ENCODE measurements at places on chromosomes 1 and 21. TPM values are rescaled to one million over a fixed set of nuclear protein-coding genes. Genes with fewer than 3 reads are reported as not detected.

DNA sequence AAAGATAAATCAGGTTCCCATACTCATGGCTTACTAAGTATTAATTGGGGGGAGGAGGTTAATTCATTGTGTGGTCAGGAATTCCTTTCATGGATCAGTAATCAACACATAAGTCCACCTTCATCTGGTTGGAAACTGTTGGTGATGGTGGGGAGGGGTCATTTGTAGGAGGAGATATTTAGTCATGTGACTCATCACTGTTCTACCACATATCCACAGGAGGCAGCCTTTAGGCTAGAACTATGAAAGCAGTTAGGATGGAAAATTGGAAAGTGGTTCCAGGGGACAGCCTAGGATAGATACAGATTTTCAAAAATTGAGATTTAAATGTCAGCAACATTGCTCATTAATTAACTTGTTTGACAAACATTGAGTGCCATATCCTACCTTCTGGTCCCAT is 122.8 kb upstream of the PAXBP1 start:
- no peak for DNase-seq

SNAPIN gene
- 83.4 TPM for total RNA-seq

PLA2G2D gene
- not detected for total RNA-seq

DNA sequence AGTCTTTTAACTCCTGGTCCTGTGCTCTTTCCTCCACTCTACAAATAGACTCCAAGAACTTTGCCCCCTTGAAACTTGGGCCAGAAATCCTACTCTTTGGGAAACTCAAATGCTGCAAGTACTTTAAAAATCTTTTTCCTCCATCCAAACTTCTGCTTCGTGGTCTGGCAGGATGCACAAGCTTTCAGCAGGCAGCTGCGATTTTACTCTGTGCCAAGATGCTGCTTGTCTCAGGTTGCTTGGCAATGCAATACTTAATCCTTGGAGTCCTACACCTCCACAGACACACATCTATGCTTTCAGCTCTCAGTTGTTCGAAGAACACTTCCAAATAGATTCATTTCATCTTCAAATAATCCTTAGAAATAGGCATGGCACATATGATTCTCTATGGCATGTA is 435.3 kb upstream of the USP24 start:
- peak; percentile 32 for DNase-seq

DNA sequence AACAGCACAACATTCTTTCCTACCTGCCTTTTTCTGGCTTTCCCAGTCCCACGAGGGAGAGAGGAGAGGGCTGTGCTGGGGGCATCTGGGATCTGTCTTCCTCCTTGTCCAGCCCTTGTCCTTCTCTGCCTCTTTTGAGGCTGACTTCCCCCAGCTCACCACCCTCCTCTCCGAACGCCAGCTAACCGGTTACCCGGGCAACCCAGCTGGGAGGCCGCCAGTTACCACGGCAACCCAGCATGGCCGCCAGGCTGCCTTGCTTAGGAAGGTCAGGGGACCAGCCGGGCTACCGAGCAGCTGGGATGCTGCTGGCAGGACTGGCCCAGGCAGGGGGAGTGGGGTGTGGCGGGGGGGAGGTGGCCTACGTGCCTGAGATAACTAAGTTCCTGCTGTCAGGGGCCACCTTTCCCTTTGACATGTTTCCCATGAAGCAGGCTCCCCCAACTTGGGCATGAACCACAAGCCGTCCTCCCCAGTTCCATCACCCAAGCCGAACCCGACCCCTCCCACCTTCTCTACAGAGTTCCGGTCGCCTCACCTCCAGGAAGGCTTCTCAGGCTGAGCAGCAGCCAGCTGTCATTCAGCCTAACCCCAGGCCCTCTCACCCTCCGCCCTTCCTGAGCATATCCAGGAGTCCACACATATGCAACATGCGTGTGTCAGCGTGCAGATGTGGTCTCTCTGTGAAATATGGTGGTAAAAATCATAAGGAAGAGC is 8.7 kb downstream of the PLEKHA6 start:
- peak; percentile 79 for DNase-seq

DNA sequence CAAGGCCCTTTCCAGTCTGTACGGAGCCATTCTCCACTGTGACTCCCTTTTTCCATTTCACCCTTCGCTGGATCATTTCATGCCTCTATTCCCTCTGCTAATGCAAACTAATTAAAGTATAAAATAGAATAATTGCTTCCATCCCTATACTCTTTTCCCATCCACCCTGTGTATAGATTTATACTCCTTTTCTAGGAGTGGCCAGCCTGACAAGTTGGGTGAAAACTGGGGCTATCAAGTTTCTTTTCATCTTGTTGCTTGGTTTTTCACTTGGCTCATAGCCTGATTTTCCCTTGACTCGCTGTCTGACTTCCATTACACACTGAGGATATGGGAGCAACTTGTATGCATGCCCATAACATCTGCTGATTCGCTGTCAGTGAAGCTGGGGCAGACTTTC is 107.0 kb downstream of the PLXNA2 start:
- peak; percentile 27 for DNase-seq

- no peak for DNase-seq
Measured at GRCh38 chr1:41360074-41360785, 1.0 kb upstream of the FOXO6 start.

LCE1D gene
- not detected for total RNA-seq

- DNase-seq, result no peak
Measured at GRCh38 chr1:224623310-224623714, 7.2 kb downstream of the CNIH3 start.

PTCH2 gene
- total RNA-seq, result 0.66 TPM

- DNase-seq, result no peak
Measured at GRCh38 chr1:208222376-208223126, 21.6 kb downstream of the PLXNA2 start.

- DNase-seq, result peak; percentile 28
Measured at GRCh38 chr1:75345538-75346292, 211.5 kb downstream of the LHX8 start.

- no peak for DNase-seq
Measured at GRCh38 chr21:44499211-44499560, 40.8 kb downstream of the KRTAP10-1 start.

C1QB gene
- total RNA-seq, result not detected

GRCh38 chr21:16070207-16070651 is 340.4 kb downstream of the USP25 start:
- no peak for DNase-seq

PLOD1 gene
- 185 TPM for total RNA-seq

- no peak for DNase-seq
Measured at GRCh38 chr1:109850194-109850593, 60.5 kb upstream of the CSF1 start.

KPRP gene
- total RNA-seq, result not detected

GRCh38 chr1:205817988-205818387 is 5.0 kb upstream of the SLC41A1 start:
- DNase-seq, result no peak

GRCh38 chr1:22347854-22348760 is 103.5 kb upstream of the ZBTB40 start:
- DNase-seq, result no peak

GRCh38 chr1:37793773-37794371 is at the start of gene MANEAL:
Gene MANEAL, plus strand, starts transcription at chr1:37793847. Its CDS starts 336 bp downstream, at chr1:37794183.
- DNase-seq, result peak; percentile 68

ANGPTL3 gene
- not detected for total RNA-seq

SPRR3 gene
- not detected for total RNA-seq

- peak; percentile 77 for DNase-seq
Measured at GRCh38 chr1:81920245-81920740, 119.6 kb downstream of the ADGRL2 start.

DNA sequence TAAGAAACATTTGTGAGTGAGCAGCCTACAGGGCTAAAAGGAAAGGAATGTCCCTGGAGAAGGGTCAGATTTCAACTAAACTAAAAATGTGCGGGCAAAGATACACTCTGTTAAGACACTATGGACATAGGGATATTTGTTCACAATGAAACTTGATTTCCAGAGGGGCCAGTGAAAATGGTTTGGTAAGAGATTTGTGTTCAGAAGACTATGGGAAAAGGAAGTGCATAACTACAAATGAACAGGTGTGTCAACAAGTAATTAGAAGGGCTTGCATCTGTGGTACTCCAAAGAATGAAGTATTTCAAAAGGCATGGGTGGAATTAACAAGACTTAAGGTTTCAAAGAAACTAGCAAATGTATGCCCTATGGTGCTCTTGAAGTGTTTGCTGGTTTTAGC is 60.4 kb downstream of the NME7 start:
- DNase-seq, result no peak

MYCL gene
- total RNA-seq, result 8.1 TPM

DNA sequence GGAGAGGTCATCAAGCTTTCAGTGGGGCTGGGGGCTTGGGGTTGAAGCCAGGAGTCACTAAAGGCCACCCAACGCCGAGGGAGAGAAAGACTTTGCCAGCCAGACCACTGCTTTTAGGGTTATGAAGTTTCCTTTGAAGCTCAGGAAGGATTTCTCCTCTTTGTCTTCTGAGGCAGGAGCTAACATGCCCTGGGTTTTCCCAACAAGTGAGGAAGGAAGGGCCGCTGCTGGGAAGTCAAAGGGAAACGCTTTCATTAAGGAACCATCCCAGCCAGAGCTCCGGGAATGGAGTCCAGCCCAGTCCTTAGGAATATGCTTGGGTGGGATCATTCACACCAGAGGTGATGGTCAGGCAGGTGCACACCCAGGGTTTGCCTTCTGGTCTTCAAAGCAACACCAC is 436.9 kb downstream of the PRDM2 start:
- no peak for DNase-seq

OSCP1 gene
- total RNA-seq, result 16.9 TPM

- DNase-seq, result no peak
Measured at GRCh38 chr1:197156692-197157091, 10.2 kb upstream of the ASPM start.

GRCh38 chr1:201535046-201535918 is 3.6 kb upstream of the NAV1 start:
- DNase-seq, result no peak

RNU1-3 gene
- total RNA-seq, result under 0.01 TPM

GRCh38 chr1:18362150-18362549 is 118.6 kb upstream of the KLHDC7A start:
- DNase-seq, result no peak

DNA sequence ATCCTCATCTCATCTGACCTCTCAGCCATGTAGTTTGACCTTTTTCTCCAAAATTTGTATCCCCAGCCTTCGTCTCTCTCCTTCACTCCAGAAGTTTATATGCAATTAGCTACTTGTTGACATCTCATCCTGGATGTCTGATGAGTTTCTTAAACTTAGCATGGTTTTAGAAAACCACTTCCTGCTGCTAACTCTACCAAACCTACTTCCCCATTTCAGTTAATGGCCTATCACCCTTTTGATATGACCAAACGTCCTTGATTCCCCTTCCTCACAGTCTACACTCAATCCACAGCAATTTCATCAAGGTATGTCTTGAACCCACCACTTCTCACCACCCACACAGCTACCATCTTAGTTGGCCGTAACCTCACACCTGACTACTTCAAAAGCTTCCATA is 121.9 kb downstream of the LRRC40 start:
- DNase-seq, result no peak

GRCh38 chr1:84851839-84852238 is 41.2 kb downstream of the LPAR3 start:
- DNase-seq, result no peak

GRCh38 chr1:64877151-64877550 is 89.2 kb downstream of the JAK1 start:
- DNase-seq, result no peak

GRCh38 chr1:25442178-25442577 is 11.5 kb downstream of the MACO1 start:
- DNase-seq, result no peak

DNA sequence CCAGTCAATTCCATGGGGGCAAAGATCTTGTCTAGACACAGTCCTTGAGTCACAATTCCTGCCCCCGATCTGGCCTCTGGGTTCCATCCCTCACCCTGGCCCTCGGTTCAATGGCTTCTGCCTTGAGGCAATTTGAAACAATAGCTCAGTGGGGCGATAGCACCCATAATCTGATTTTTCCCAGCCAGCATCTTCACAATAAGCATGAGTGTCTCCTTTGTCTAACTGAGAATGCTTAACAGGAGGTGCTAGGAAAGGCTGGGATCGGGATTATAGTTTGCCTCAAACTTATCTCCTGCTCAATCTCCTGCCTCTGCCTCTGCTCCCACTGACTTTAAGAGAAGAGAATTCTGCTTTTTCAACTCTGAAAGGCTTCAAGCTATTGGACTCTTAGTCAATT is 293.9 kb upstream of the PROX1 start:
- DNase-seq, result no peak

- DNase-seq, result peak; percentile 68
Measured at GRCh38 chr1:18949686-18950400, 6.6 kb downstream of the IFFO2 start.

DNA sequence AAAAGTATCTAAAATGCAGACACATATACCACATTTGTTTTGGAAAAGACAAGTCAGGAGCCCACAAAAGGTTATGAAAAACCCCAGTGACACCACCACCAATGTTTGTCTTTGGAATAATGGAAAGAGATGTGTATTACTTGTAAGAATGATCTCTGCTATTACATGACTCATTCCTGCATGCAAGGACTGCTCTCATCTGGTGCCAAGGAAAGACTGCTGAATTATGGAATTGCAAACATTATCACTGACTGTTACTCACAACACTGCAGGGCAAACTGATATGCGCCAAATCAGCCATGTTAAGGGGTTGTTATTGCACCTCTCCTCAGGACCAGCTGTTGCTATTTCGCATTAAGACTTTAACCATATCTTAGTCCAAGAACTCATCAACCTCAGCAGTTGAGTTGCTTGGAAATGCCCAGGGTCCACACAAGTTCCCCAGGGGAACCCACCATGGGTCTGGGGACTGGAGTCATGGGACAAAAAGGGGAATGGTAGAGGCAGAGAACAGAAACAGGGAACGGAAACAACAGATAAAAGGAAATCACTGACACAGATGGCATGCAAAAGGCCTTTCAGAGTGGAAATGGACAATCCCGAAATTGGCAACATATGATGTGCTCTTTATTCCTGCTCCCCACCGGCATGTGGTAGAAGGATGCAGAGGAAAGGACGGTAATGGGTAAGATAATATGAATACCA is 34.4 kb downstream of the CAPZB start:
- peak; percentile 93 for DNase-seq

DNA sequence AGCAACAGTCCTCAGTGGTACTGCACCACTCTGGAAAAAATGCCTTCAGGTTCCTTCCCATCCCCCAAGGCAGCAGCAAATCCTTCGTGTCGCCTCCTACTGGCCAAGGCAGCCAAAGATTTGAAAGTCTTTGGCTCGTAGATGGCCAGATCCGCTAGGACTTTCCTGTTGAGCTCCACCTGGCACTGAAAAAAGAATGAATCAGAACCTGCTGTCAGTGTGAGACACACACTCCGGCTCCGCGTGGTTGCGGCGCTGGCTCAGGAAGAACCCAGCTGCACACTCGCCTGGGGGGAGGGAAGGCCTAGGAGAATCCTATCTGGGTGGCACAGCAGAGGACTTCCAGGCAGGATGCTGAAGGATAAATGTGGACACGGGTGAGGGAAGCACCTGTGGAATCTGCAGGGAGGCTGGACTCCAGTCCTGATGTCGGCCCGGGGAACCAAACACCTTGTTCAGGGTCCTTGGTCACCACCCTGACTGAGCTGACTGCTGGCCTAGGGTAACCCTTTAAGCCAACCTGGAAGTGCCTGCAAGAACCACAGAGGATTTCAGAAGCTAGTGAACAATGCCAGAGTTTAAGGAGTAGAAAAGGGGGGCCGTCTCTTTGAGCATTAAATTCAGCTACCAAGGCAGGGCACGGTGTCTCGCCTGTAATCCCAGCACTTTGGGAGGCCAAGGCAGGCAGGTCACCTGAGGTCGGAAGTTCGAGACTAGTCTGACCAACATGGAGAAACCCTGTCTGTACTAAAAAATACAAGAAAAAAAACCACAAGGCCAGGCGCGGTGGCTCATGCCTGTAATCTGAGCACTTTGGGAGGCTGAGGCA is 3.2 kb upstream of the CCNL2 start:
- peak; percentile 58 for DNase-seq

- DNase-seq, result no peak
Measured at GRCh38 chr1:59379371-59379728, 82.5 kb downstream of the FGGY start.
